ENCODE measurements at places on chromosomes 3 and 15.

GRCh38 chr3:33711100-33711499 is 7.0 kb downstream of the CLASP2 start:
- DNase-seq: no peak

- no peak for DNase-seq
These were observed 657.5 kb upstream of the NECTIN3 start for GRCh38 chr3:110413807-110414748.

GRCh38 chr3:106036696-106037095 is 167.9 kb upstream of the CBLB start:
- DNase-seq: no peak

DNA sequence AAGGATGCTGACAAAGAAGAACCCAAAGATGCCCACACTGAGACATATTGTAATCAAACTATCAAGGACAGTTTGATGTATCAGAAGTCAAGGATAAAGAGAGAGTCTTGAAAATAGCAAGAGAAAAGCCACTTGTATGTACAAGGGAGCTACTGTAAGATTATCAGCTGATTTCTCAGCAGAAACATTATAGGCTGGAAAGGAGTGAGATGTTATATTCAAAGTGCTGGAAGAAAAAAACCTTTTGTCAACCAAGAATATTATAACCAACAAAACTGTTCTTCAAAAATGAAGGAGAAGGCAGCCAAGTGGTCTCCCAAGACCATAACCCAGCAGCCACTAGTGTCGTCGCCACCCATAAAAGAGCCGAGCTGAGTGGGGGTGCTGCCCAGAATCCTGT is 93.2 kb downstream of the KLF13 start:
- DNase-seq: no peak

- DNase-seq: no peak
These were observed 75.5 kb upstream of the TRA2B start for GRCh38 chr3:186013312-186013711.

GRCh38 chr3:97896547-97896946 is 74.7 kb downstream of the CRYBG3 start:
- DNase-seq: no peak

DNA sequence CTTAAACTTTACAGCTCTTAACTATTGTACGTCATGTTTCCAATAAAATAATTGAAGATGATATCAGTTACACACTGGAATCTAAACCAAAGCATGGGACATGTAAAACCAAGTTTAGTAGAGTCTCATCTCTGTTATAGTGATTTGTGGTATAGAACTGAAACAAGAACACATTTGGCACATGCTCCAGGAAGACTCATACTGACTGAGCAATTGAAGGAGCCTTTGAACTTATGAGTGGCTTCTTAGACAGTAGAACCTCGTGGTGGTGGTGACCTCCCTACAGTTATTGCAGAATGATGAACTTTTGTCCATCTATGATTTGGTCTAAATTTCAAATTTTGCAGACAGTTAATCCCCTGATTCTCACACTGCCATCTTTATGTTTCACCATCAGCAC is 729.7 kb downstream of the ROBO1 start:
- DNase-seq: no peak

GRCh38 chr3:80785875-80786274 is 975.6 kb downstream of the GBE1 start:
- DNase-seq: no peak

GRCh38 chr3:184538666-184539431 is 22.7 kb upstream of the EPHB3 start:
- no peak for DNase-seq

DNA sequence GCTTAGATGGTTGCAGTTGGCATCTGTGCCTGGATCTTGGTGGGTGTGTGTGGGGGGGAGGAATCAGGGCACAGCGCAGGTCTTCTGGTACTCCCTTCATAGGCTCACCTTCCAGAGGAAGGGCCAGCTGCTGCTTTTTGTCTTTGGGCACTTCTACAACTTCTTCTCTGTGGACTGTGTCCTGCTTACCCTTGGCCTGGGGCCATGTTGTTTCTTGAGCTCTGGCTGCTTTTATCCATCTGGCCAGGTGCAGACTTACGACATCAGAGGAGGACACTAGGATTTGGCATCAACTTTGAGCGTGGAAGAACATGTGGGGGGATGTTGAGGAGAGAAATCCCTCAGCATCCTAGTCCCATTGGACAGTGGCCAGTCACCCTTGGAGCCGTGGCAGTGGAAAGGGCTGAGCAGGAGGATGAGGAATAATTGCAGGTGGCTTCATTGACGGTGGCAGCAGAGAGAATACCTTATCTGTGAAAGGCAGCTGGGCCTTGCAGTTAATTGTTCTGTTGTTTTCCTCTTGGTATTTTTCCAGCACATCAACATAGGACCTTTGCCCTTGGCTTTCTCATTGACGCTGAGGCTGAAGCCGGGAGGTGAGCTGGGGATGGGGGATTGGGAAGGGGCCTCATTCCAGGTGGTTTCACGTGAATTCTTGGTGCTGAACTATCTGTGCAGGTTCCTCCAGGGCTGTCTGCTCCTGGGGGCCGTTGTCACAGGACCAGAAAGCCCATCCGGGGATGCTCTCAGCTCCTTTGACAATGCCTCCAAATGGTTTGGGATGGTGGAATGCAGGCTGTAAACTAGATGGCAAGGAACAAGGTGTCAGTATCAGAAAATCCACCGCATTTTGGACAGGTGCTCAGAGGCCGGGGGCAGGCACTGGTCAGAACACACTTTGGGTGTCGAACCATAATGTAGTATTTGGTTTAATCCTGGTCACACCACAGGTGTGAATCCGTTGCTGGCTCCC is 9.7 kb downstream of the EPHB1 start:
- no peak for DNase-seq

- DNase-seq: no peak
These were observed 22.6 kb upstream of the FSTL1 start for GRCh38 chr3:120473389-120473788.

DNA sequence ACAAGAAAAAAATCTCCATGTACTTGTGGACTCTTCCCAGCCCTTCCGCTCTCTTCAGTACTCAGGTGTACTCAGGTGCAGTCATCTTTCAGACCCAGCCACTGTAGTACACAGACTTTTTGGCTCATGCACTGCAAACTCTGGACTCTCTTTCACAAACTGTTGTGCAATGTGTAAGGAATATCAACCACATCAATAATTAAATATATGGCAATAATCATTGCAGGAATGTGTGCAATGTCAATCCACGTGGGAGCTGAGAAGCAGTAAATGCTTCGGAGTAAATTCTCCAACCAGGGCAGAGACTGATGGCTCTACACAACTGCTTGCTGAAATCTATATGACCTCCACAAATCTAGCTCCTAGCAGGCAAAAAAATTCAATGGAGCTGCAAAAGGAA is 287.3 kb upstream of the COL8A1 start:
- DNase-seq: no peak

GRCh38 chr15:90064911-90065681 is 37.2 kb downstream of the IDH2 start:
- DNase-seq: no peak

GRCh38 chr15:78711638-78712037 is 70.6 kb upstream of the CHRNB4 start:
- DNase-seq: no peak

GRCh38 chr3:55264919-55265318 is 222.2 kb downstream of the WNT5A start:
- DNase-seq: no peak

DNA sequence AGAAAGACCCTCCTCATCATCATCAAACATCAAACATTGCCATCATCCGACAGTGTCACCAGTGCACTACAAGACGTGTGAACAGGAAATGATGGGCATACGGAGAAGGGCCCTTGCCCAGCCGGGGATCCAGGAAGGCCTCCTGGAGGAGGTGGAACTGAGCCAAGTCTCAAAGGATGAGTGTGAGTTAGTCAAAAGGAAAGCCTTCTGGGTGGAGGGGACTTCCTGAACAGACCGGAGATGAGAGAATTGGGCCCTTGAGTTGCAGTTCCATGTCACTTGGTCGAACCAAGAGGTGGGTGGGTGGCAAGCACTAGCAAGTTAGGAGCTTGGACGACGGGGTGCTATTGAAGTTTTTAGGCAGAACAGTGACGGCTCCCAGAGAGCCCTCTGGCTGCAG is 8.5 kb downstream of the SEMA4B start:
- DNase-seq: no peak

GRCh38 chr3:77686560-77686959 is 646.7 kb downstream of the ROBO2 start:
- DNase-seq: no peak

DNA sequence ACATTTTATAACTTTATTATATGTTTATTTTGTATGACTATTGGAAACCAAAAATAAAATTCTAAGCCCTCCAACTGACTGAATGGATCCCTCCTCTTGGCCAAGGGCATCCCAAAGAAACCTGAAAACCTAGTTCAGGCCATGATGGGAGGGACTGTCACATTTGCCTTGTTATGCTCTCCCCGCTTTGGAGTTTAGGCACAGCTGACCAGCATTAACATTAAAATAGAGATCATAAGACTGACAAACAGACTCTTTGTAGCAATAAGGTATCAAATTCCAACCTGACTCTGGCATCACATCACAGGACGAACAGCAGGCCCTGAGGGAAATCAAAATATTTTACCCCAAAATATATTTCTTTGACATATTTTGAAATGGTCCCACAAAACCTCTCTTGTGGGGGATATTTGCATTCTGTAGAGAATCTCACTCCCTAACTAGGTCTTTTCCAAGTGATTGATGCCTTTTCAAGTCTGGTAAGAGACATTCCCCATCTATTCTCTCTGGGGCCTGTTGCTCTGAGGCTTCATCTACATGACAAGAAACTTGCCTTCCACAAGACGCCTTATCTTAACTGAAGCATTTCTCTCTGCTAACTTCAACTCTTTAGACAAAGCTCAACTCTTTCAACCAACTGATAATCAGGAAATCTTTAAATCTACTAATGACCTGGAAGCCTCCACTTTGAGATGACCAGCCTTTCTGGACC is 81.8 kb upstream of the PRR23E start:
- no peak for DNase-seq

- DNase-seq: no peak
These were observed 12.1 kb upstream of the THSD4 start for GRCh38 chr15:71103102-71103676.

DNA sequence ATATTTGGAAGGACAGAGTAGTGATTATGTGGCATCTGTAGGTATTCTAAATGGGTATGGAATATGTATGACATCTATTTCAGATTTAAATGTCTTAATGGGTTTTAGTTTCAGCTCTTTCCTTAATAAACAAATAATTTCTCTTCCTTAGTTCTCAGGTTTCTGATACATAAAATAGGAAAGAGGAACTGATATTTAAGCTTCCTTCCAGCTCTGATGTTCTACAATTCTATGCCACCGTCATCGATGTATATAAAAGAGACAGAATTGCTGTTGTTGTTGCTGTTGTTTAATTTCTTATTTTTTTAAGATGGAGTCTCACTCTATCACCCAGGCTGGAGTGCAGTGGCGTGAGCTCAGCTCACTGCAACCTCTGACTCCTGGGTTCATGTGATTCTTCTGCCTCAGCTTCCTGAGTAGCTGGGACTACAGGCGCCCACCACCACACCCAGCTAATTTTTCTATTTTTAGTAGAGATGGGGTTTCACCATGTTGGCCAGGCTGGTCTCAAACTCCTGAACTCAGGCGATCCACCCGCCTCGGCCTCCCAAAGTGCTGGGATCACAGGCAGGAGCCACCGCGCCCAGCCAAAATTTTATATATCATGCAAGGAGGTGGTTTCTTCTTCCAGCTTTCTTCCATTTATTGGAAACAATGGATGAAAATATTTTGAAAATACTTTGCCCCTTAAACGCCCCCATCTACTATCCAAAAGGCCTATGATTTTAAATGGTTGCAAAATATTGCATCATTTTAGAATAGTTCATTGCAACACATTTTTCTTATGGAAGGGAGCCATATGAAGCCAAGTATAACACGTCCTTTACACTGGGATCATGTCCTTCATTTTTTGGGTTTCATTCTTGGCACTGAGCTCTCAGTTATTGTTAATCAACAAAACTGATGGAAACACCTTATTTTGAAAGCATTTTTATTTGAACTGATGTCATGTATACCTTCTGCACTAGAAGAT is 13.9 kb upstream of the C15orf61 start:
- DNase-seq: no peak

- DNase-seq: no peak
These were observed 54.2 kb downstream of the PPARG start for GRCh38 chr3:12343047-12343501.

- no peak for DNase-seq
These were observed 85.0 kb upstream of the DPH6 start for GRCh38 chr15:35630985-35631384.

- DNase-seq: no peak
These were observed 17.3 kb downstream of the ZDHHC19 start for GRCh38 chr3:196193736-196194541.

DNA sequence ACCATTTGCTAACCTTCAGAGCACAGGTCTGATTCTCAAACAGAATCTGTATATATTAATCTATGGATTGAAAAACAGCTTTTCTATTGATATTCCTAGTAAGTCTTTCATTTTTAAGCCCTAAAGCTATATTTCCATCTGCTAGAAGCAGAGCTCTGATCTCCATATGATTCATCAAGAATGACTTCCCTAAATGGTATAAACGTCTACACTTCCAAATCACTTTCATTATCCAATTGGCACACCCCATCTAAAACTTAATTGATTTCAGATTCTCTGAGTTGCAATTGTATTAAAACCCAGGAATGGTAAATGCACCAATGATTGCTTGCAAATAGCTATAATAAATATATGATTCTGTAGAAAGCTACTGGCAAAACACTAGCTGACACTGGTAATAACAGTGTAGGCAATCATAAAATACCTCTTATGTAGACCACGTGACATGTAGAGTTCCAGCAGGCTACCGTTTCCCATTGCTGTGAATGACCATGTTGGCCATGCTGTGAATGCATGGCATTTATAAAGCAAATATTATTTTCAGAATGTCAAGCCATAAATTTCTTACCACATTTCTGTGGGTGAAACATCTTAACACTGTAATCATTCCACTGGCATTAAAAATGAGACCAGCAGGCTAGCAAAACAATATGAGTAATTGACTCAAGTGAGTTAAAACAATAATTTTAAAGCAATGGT is 226.0 kb downstream of the ZMAT3 start:
- DNase-seq: no peak

DNA sequence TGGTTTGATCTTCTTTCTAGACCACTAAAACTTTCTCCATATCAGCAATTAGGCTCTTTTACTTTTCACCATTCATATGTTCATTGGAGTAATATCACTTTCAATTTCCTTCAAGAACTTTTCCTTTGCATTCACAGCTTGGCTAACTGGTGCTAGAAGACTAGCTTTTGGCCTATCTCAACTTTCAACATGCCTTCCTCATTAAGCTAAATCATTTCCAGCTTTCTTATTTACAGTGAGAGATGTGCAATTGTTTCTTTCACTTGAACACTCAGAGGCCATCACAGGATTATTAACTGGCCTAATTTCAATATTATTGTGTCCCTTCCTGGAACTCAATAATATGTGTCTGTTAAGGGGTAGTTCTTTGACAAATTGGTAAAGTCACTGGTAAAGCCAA is 42.8 kb upstream of the PLOD2 start:
- DNase-seq: no peak

GRCh38 chr3:109678600-109678999 is 341.3 kb upstream of the DPPA4 start:
- no peak for DNase-seq

All from activated CD8-positive, alpha-beta memory T cell treated with anti-CD3 and anti-CD28 coated beads, Interleukin-2, amount 50 U/mL, for 4 hours (primary cell).